ENCODE measurements at places on chromosomes 16 and 17.
A peak's percentile ranks its signal among the peaks of the same experiment; 100 is the strongest.

DNA sequence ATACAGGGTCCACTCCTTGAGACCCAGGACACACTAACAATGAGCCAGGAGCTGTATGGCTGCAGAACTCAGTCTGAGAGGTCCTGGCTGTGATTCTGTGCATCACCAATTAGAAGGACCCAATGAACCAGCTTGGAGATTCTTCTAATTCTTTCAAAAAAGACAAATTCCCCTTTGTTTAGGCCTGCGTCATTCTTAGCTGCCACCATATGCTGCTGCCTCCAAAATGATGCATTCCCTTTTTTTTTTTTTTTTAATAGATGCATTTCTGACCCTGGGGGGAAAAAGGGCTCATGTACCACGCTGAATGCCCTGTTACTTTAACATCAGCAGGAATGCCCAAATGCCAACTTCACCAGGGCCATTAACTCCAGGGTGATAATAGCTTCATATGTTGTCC lies 28.5 kb downstream of the EMP2 start:
- DNase-seq, result no peak

GRCh38 chr16:87240211-87241136 lies 76.7 kb downstream of the C16orf95 start:
- no peak for DNase-seq

DNA sequence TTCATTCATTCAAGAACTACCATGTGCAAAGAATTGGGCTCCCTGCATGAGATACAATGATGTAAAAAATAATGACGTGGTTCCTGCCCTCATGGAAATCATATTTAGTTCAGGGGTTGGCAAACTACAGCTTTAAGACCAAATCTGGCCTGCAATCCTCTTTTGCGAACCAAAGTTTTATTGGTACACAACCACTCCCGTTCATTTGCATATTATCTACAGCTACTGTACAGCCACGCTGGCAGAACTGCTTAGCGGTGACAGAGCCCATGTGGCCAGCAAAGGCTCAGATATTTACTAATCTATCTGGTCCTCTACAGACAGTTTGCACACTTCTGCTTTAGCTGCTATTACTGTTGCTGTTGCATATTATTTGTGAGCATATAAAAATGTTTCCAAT lies 167.7 kb downstream of the XYLT1 start:
- DNase-seq, result no peak

GRCh38 chr17:68356520-68356919 lies 65.2 kb downstream of the ARSG start:
- DNase-seq, result no peak

- DNase-seq, result no peak
These were observed 40.7 kb upstream of the CBFA2T3 start for GRCh38 chr16:89017543-89018281.

- no peak for DNase-seq
These were observed 225.0 kb downstream of the XYLT1 start for GRCh38 chr16:17245776-17246175.

DNA sequence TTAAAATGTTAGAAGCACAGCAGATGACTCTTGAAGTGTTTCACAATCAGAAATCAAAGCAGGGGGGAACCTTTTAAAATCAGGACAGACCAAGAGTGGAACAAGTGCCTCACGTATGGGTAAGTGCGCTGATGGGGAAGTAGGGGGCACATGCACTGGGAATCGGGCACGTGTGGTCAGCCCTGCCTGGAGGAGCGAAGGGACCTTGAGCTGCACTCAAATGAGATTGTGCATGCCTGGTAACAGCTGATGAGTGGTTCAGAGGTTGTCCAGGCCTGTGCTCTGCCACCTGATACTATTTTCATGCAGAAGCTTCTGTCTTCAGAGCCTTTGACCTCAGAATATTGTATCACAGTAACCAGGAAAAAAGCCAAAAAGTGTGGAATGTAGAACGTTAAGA lies 13.7 kb upstream of the XYLT2 start:
- no peak for DNase-seq

DNA sequence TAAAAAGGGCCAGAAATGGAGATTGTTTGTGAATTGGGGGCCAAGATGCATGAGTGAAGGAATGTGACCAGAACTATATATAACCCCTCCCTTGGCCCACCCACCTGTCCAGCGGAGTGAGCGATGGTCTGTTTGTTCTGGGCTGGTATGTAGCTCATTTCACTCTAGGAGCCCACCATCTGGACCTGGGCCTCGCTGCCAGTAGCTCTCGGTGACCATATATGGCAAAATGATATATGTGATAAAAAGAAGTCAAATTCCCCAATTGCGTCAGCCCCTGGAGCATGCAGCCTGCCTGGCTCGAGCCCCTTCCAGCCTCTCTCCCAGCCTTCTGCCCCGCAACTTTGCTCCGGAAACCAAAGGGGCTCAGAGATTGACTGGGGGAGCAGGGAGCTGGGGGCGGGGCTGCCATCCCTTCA lies 47.3 kb downstream of the CCDC42 start:
- peak; percentile 56 for DNase-seq

All from iPS-NIHi11 (cell line).